Hindlimb muscle (tissue), 1 donor: ENCODE measurements at places on chromosomes 3 and 15. TPM values are rescaled to one million over a fixed set of nuclear protein-coding genes. Genes with fewer than 3 reads are reported as not detected.

GRCh38 chr3:10398341-10398740, 77.4 kb upstream of the SEC13 start:
- no peak for DNase-seq

DNA sequence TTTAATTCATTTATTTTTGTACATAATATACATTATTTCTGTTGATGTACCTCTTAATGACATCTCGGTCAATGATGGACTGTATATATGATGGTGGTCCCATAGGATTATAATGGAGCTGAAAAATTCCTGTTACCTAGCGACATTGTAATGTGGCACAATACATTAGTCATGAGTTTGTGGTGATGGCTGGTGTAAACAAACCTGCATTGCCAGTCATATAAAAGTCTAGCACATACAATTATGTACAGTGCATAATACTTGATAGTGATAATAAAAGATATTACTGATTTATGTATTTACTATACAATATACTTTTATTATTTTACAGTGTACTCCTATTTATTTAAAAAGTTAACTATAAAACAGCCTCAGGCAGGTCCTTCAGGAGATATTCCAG, 15.1 kb downstream of the TTC14 start:
- DNase-seq: no peak

- no peak for DNase-seq
These were observed 16.6 kb downstream of the ACAD9 start for GRCh38 chr3:128895843-128896697.

DNA sequence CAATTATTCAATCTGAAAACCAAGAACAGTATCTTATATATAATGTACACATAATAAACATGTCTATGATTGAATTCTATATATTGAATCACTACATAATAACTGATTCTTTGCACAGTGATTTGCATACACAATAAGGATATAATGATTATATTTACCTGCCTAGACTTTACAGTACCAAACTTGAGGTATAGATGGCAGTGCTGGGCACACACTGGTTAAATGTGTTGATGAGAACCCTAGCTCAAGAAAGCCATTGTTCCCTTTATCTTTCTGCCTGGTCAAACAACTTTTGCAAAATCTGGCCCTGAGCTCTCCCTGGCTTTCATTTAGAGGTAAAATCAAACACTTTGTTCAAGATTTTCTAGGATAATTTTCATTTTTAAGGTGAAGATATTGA, 697.7 kb downstream of the TUSC7 start:
- no peak for DNase-seq

GRCh38 chr3:172181932-172182586, 142.7 kb downstream of the FNDC3B start:
- no peak for DNase-seq

- no peak for DNase-seq
These were observed 27.3 kb downstream of the MOBP start for GRCh38 chr3:39494781-39495180.

Gene CRYBG3
- polyA plus RNA-seq: 24.5 TPM

GRCh38 chr3:141239511-141240281, 8.1 kb downstream of the PXYLP1 start:
- DNase-seq: no peak

Gene SCAANT1
- 1.1 TPM for polyA plus RNA-seq

Gene SERP1
- 64.1 TPM for polyA plus RNA-seq

DNA sequence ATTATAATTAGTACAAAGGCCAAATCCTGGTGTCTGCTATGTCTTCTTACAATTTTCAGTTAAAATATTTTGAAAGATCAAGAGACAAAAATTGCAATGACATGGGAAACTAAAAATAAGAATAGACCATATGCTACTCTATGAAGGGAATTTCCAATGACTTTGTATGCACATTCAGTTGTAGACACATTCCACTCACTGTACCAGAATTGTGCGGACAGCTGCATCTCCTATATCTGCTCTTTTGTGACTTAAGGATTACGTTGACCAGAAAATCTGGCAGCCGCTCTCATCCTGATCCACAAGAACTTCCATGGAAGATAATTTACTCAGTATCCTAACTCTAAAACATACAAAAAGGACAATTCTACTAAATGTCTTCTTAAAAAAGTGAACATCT, 493.9 kb upstream of the KCNMB2 start:
- DNase-seq: no peak

Gene P2RY1
- polyA plus RNA-seq: 4.1 TPM

Gene GDPGP1
- 3.4 TPM for polyA plus RNA-seq

Gene HESX1
- 2.1 TPM for polyA plus RNA-seq

Gene ENTPD3
- polyA plus RNA-seq: 0.71 TPM

Gene MITF
- polyA plus RNA-seq: 9.0 TPM

Gene RHOA
- polyA plus RNA-seq: 443 TPM

Gene CCR8
- polyA plus RNA-seq: not detected

- DNase-seq: no peak
These were observed 31.2 kb downstream of the RYR3 start for GRCh38 chr15:33341953-33342352.

GRCh38 chr15:66822114-66822513, 120.1 kb downstream of the SMAD6 start:
- DNase-seq: no peak

DNA sequence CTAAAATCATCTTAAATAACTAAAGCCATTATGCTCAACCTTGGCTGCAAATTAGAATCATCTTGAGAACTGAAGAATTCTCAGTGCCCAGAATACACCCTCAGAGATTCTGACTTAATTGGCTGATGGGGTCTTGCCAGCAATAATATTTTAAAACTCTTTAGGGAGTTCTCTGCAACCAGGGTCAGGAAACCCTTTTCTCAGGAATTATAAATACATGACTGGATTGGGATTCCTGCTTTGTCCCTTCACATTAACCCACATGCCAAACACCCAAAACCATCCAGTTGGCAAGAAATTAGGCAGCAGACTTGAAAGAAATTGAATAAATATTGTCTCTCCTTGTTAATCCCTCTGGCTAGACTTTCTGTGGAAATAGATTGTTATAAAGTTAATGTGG, 482.3 kb upstream of the NECTIN3 start:
- DNase-seq: no peak

DNA sequence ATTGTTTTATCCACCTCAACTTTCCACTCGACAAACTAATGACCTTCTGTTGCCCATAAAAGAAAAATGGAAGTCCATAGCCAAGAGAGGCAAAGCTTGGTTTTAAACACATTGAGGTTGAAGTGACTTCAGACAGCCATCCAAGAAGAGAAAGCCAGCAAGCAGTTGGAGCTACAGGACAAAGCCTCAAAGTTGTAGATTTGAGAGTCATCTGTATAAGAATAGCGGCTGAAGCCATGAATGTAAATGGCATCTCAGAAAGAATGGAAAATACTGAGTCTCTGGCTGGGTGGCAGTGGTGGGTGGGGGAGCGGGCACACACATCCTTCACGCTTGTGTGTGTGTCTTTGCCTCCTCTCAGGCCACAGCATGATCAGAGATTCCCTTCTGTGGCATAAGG, 124.1 kb upstream of the CHRM5 start:
- DNase-seq: no peak

Gene GOLGA6L10
- 1.3 TPM for polyA plus RNA-seq

GRCh38 chr3:132622761-132623160, 25.7 kb downstream of the ACKR4 start:
- DNase-seq: no peak

GRCh38 chr3:107561980-107562379, 39.2 kb downstream of the BBX start:
- DNase-seq: no peak

Gene SCN11A
- 4.0 TPM for polyA plus RNA-seq

- no peak for DNase-seq
These were observed 121.1 kb downstream of the CLSTN2 start for GRCh38 chr3:140056047-140056446.

Gene NUSAP1
- polyA plus RNA-seq: 30.4 TPM

- no peak for DNase-seq
These were observed 451.7 kb upstream of the SGO1 start for GRCh38 chr3:20637729-20638128.

DNA sequence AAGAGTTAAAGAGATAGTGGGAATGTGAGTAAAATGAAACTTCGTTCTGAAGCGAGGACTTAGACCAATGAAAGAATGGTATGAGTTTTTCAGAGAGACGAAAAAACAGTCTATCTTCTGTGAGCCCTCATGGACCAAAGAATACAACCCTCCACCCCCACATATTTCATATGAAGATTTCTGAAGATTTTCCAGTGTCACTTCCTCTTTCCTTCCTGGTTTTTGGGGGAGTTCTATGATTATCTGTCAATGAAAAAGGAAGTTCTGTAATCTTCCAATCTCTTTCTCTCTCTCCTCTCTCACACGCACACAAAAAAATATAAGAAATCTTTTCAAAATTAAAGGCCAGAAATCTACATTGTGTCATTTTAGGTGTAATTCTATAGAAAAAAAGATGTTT, 27.7 kb downstream of the CMSS1 start:
- no peak for DNase-seq

Gene CPEB1
- 0.41 TPM for polyA plus RNA-seq

- DNase-seq: no peak
These were observed 18.6 kb downstream of the IQSEC1 start for GRCh38 chr3:13054341-13055285.

DNA sequence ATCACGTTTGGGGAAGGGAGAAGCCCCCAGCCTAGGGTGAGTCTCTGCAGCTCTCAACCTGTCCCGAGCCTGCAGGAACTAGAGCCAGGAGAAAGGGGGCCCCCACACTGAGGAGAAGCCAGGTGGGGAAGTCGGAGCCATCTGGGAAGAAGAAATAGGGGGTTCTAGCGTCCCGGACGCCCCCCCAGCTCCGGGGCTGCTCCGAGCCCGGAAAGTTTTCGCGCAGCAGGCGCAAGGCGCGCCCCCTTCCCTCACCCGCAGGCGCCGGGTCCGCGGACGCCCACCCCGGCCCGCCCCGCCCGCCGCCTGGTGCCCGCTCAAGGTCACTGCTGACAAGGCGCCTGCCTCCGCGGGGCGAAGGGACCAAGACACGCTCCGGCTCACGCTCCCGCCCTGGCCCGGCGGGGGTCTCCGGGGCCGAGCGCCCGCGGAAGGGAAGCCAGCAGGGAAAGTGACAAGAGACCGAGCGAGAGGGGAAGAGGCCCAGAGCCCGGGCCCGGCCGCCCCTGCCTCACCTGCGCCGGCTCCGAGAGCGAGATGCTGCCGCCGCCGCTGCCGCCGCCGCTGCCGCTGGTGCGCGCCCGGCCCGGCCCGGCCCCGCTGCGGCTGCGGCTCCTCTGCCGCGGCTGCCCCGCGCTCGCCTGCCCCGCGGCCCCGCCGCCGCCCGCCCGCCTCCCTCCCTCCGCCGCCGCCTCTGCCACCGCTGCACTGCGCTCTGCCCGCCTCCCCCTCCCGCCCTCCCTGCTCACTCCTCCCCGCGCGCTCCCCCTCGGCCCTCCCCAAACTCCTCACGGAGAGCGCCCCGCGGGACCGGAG, 108.4 kb upstream of the SLC6A11 start:
- DNase-seq: no peak

GRCh38 chr3:185630182-185630622, 44.1 kb downstream of the SENP2 start:
- peak; percentile 29 for DNase-seq

- peak; percentile 23 for DNase-seq
These were observed 29.5 kb upstream of the ZNF710 start for GRCh38 chr15:89971592-89971997.

DNA sequence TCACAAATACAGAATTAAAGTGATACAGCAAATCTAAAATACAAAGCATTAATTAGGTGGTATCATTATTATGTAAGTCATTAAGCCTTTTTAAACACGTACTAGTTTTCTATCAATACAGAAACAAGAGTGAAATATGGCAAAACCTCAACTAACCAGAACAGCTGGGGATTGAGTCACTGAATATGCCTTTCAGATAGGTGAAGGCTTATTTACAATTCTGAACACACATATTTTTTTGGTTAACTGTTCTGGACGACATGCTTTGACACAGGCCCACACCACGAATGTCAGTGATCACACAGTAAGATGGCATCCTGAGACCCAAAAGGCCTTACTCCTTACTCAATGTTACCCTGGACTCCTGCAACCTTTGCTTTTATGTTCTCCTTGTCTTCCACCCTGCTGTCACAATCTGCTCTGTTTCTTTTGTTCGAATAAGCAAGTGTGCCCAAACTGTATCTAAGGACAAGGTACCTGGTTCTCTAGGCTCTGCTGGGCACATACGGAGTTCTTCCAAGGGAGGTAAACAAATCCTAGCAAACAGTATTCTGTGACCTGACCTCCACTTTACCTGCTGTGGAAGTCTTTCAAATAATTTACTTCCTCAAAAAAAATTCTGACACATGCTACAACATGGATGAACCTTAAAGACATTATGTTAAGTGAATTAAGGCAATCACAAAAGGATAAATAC, 7.0 kb downstream of the SFMBT1 start:
- DNase-seq: no peak

DNA sequence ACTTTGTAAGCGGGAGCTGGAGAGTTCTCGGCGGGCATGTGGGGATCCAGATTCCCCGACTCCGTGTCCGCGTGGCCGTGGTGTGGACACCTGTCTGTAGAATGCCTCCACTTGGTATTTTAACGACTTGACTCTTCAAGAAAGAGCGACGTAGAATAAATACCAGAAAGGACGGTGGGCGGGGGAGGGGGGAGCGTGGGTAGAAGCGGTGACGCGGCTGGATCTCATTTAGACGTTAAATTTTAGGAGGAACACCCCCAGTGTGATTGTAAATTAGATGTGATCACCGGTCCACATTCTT, 620 bp upstream of the PYGO1 start:
- no peak for DNase-seq

GRCh38 chr3:134486577-134487041, 752 bp downstream of the CEP63 start:
- no peak for DNase-seq

- peak; percentile 80 for DNase-seq
These were observed 1.4 kb upstream of the IL17RC start for GRCh38 chr3:9915254-9916141.

GRCh38 chr3:187978433-187979011, 175.4 kb upstream of the LPP start:
- no peak for DNase-seq

DNA sequence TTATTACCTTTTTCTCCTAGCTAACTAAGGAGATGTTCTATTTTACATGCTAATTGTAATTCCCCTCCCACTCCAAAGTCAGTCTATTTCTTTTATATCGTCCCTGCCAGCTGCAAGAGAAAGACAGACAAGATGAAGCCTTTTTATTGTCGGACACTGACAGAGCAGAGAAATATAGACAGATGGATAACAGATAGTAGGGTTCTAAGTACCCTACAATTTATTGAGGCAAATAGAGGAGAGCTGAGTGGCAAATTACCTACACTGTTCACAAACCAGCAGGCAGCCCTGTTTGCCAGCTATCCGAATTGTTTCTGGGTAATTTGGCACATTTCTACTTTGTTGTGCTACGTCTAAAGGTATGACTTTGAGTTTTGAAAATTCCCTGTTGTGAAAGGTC, 392.3 kb upstream of the ZNF717 start:
- DNase-seq: no peak

Gene SLC28A2
- polyA plus RNA-seq: 0.37 TPM

GRCh38 chr3:176274161-176274560, 923.1 kb downstream of the TBL1XR1 start:
- no peak for DNase-seq

- no peak for DNase-seq
These were observed 370.6 kb upstream of the LRRC3B start for GRCh38 chr3:26252001-26252400.

GRCh38 chr3:131555456-131555855, 52.7 kb upstream of the MRPL3 start:
- no peak for DNase-seq

- DNase-seq: no peak
These were observed 32.8 kb downstream of the SEC62 start for GRCh38 chr3:169999433-169999832.

Gene CCR1
- 3.1 TPM for polyA plus RNA-seq

Gene ZNF620
- 3.5 TPM for polyA plus RNA-seq

Gene SLC22A13
- polyA plus RNA-seq: 0.18 TPM

- DNase-seq: no peak
These were observed 186.4 kb upstream of the NANOGP8 start for GRCh38 chr15:35271371-35272043.

Gene KIF7
- polyA plus RNA-seq: 7.1 TPM
